ENCODE measurements at places on chromosomes 16 and 17.

DNA sequence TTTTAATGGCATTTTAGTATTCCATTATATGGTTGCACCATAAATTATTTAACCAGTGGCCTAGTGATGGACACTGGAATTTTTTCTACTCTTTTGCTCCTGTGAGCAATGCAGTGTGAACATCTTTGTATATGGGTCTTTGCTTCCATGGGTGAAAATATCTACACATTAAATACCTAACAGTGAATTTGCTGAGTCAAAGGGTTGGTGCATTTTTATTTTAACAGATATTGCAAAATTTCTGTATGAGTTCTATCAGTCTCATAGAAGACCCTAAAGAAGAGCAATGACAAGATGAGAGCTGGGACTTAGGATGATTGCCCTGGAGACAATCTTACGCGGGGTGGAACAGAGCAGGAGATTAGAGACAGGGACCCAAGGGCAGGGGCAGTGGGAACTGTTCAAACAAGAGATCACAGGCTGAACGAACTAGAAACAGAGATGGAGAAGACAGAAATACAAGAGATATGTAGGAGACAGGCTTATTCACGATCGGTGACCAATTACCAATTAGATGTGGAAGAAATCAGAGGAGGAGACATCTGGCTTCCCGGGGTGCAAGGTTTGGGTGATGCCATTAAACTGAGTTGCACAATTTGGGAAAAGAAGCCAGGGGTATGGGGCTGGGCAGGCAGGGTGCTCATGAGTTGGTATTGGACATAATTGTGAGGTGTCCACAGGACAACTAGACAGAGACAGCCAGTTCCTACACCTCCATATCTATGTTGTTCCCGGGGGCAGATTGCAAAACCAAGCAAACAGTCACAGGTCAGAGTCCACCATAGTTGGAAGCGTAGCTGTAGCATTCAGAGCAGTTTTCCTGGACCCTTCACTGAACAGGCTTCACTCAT, 39.9 kb upstream of the LONP2 start:
- DNase-seq: no peak

GRCh38 chr17:75033346-75034235, 13.2 kb downstream of the ATP5PD start:
- DNase-seq: peak; percentile 96

DNA sequence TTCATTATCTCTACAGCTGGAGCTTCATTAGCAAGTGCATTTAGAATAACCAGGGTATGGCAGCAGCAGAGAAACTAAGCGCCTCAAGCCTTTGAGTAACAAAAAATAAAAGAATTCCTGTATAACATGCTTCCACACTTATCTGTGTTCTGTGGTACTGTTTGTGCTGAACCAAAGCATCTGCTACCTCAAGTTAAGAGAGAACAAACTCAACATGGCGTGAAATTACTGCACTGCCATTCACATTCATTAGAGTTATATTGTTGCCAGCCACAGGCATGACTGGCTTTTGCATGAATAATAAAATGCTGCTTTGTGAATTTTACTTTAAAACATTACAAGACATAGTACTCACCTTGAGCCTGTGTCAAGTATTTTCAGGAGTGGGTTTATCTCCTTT, 76.6 kb downstream of the NLK start:
- no peak for DNase-seq

- DNase-seq: no peak
These were observed 16.1 kb downstream of the KCNJ12 start for GRCh38 chr17:21392266-21392665.

- DNase-seq: no peak
These were observed 85.7 kb downstream of the CMIP start for GRCh38 chr16:81530296-81530721.

DNA sequence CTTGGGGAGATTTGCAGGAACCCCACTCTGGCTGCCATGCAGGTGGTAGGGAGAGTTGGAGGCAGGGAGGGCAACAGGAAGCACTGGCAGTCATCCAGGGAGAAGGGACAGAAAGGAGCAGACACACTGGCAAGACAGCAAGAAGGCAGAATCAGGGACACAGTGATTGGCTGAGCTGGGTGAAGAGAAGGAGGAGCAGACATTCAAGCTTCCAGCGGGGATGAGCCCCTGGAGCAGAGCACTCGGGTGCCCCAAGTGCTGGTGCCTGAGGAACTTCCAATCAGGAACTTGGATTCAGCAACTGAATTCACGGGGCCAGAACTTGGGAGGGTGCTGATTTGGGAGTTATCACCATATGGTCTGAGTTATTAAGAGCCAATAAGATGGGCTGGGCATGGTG, 6.3 kb upstream of the ITGA3 start:
- no peak for DNase-seq

DNA sequence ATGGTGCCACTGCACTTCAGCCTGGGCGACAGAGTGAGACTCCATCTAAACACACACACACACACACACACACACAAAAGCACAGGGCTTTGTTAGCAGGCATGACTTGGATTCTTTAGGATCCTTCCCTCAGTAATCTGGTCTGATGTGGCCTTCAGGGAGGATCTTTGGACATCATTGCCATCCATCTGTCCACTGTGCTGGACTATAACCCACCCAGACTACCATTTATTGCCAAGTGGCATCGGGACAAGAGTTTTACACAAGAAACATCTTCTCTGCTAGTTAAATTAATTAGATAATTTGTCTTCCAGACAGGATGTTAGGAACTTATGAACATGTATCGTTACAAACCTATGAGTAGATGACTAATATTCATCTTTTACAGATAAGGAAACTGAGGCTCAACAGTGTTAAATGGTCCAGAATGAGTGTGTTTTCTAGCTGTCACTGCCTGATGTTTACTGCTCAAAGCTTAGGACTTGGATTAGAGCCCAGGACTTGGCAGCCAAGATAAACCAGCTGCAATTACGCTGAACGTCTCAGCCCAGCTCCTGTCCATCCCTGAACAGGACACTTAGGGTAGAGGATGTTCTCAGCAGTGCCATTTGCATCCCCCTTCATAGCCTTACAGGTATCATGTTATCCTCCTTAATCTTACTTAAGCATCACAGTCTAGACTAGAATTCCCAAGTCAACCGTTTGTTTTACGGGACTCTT, 285.8 kb downstream of the WWOX start:
- DNase-seq: no peak

GRCh38 chr16:58843675-58844074, 109.6 kb upstream of the GOT2 start:
- no peak for DNase-seq

DNA sequence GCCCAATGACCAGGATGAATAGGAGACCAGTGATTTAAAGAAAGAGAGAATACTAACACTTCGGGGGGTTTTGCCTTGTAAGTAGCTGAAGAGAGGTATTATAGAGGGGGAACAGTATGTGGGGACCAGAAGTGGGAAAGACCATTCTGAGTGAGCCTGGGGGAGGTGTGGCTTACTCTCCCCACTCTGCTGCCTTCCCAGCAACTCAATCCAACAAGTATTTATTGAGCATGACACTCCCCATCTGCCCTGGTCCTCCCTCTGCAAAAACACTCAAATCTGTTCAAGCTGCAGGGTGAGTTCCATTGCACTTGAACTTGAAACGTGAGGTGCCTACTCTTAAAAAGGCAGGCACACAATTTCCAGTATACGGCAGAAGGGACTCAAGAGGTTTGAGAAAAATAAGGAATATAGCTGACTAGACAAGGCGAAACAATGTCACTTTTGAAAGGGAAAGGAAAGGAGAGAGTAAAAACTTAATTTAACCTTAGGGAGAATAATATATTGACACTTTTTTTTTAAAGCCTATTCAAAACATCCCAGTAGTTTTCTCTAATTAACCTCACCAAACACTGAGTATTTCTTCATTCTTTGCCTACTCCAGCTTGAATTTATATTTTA, 8.2 kb downstream of the FAM117A start:
- no peak for DNase-seq

GRCh38 chr17:61494325-61495160, 42.3 kb downstream of the TBX4 start:
- DNase-seq: no peak

GRCh38 chr17:39547713-39548478, 59.8 kb downstream of the NEUROD2 start:
- DNase-seq: peak; percentile 80

DNA sequence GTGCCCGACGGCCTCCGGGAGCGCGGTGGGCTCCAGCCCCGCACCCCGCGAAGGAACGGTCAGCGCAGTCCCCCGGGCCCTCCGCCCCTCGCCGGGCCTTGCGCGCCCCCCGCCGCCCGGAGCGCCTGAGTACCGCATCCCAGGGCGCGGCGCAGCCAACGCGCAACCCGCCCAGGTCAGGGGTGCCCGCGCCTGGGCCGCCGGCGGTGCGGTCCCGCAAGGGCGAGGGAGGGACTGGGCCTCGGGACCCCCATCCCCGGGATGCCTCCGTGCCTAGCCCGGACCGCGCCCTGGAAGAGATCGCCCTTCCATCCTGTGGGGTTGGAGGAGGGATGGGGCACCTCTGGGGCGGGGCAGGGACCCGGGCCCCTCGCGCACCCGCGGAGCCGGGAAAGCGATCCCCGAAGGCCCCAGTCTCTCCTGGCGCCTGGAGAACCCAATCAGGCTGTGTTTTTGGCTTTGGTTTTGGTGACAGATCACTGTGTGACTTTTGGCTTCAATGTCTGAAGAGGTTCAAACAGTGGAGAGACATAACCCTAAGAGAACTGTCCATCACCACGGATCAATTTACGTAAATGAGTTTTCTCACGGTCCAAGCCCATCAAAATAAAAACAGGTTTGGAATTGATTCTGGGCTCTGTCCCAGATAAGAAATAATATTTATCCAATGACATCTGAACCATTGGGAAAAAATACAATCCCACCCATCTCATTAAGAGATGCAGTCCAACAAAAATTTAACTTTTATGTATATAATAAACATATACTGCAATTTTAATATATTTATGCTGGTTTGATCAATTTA, 17.8 kb downstream of the ENPP7 start:
- no peak for DNase-seq

DNA sequence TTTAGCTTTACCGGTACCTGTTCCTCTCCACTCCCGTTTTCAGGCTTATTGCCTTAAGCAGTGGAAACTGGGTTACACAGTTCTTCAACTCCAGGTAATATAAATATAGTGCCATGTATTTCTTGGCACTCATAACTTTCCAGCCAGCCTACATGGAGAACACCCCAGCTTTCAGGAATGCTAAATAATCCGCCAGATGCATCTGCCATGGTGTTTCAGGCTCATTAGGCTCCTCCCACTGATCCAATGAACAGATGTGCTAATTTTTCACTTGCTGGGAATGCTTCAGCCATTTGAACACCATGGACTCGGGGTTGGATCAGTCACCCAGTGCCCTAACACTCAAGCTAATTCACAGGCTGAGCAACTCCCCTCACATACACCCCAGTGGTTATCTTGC, 4.6 kb downstream of the ANKFN1 start:
- no peak for DNase-seq

DNA sequence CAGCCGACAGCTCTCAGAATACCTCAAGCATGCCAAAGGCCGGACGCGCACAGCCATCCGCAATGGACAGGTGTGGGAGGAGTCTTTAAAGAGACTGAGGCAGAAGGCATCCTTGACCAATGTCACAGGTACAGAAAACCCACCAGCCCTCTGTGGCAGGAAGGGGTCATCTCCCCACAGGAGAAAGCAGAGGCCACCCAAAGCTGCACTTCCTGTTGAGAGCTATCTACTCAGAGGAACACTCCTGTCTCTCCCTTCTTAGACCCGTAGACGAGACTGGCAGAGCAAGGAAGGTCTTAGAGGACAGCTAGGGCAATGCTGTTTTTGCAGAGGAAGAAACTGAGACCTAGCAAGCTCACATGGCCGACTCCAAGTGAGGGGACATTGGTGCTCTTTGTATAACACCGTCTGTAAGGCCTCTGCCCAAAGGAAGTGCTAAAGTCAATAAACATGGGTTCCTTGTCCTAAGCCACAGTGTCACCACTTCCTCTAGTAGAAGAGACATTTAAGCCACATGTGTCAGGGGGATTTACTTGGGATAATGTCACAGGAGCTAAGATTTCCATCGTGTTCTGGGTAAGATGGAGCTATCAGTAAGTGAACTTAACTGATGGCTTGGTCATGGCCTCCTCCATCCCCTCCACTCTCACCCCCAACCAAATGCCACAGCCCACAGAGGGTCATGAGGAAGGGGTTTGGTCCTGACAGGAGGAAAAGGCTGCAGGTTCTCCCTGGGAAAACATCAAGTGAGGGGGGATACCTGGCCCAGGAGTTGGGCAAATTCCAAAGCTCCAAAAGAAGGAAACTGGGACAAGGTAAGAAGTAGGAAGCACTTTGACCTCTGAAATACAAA, 9.4 kb downstream of the LPO start:
- no peak for DNase-seq

DNA sequence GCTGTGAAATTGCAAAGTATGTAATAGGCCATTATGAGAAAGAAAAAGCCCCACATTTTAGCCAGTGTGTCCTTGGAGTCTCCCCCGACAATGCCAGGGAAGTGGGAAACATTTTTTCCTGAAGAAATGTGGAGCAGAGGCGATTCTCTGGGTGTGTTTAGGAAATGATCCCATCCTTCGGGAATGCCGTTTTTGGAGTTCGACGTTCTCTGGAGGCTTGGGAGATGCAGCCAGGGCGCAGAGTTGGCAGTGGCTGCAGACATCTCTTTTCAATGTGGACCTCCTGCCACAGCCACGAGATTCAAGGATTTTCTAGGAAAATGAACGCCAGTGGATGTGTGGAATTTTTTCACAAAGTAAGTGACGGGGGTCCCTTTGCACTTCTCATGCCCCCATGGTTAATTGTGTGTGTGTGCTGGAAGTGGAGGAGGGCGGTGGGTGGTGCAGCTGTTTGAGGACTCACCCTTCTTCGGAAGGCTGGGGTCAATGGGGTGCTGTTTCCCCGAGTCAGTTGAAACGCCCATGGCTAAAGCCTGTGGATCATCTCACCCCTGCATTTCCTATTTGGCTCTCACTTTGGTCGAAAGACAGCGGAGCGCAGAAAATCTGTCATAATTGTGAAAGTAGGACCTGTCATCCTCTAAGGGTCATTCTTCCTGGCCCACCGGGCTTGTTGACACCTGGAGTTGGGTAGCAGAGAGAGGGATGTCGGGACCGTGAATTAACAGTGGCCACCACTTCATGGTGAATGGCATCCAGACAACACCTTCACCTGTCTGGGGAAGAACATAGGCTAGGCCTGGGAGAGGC, 73.2 kb downstream of the CMIP start:
- no peak for DNase-seq

DNA sequence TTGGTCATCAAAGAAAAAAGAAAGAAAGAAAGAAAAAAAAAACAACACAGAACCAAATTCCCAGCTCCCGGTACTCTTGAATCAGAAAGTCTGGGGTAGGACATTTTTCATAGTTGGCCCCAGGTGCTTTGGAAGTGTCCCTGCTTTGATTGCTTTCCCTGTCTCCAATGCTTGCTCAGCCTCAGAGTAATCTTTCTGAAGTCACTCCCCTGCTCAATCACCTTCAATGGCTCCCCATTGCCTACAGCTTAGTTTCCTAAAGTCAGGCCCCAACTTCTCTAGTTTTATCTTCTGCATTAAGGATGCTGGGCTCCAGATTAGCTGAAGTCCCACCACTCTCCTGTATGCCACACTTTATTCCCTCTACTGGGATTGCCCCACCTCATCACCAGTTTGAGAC, 17.1 kb downstream of the CNGB1 start:
- no peak for DNase-seq

All from stimulated activated CD4-positive, alpha-beta T cell treated with anti-CD3 and anti-CD28 coated beads, Interleukin-15, amount 100 ng/mL, for 24 hours (primary cell).